ENCODE measurements at places on chromosomes 4 and X.

GRCh38 chr4:96916711-96917110 lies 1076.8 kb downstream of the PDHA2 start:
- DNase-seq, result peak; percentile 7

- DNase-seq, result no peak
These were observed 52.8 kb downstream of the NPFFR2 start for GRCh38 chr4:72084587-72085011.

DNA sequence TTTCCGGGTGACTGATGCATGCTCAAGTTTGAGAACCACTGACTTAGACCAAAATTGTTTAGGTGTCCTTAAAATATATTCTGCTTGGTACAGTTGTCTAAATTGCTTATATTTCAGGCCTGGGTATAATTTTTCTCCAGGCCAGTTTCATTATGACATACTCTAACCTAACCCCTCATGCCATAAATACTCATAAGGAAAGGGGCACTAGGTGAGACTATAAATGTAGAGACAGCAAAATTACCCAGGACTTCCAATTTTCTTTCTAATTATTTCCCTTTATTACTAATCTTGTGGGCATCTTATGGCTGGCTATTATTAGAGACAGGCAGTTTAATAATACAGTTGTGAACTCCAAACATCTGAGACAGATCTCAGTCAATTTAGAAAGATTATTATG lies 150.2 kb downstream of the RRAGB start:
- no peak for DNase-seq

DNA sequence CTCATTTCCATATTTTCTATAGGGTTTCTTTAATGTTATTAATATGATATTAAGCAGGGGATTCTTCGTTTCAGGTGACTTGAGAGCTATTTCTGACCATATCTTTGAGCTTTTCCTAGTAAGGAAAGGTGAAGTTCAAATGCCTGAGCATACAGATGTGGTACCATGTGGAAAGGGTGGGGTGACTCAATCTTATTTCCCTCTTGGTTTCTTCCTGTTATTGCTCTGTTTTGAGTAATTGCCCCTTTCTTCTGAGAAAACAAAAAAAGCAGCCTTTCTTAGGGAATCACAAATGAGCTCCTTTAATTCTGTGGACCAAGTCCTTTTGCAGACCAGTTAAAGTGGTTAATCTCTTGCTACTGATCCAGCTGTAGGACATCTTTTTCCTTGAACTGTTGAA lies 41.0 kb upstream of the AGA start:
- DNase-seq, result no peak

DNA sequence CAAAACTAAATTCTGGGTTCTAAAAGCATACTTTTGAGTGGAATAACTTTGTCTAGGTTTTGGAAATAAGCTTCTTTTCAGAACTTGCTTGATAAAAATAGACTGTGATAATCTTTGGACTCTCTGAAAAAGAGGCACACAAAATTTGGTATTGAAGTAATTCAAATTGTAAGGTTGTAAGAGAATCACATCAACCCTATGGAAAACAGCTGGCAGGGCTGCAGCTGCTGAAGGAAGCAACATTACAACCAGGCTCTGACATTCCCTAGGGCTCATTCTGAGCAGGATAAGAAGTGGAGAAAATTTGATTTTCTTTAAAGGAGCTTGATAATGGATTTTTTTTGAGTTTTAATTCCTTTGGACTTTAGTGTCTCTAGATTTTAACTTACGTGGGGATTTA lies 147.6 kb downstream of the FSTL5 start:
- no peak for DNase-seq

DNA sequence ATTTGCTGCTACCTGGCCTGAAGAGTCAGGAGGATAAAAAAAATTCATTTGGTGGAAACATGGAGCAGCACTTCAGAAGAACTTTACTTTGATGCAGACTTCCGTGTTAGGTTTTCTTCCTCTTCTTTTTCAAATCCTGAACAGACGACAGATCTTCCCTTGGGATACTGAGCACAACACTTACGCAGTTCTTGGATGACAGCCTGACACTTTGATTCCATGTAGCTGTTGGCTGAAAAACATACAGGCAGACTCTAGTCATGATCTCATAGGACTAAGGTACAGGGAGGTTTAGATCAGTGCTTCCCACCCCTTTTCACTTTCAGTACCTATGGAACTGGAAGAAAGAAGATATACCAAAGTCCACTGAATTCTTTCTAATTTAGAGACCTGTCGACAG lies 9.2 kb downstream of the CMC4 start:
- no peak for DNase-seq

- no peak for DNase-seq
These were observed 112.6 kb upstream of the PPARGC1A start for GRCh38 chr4:24002330-24002966.

DNA sequence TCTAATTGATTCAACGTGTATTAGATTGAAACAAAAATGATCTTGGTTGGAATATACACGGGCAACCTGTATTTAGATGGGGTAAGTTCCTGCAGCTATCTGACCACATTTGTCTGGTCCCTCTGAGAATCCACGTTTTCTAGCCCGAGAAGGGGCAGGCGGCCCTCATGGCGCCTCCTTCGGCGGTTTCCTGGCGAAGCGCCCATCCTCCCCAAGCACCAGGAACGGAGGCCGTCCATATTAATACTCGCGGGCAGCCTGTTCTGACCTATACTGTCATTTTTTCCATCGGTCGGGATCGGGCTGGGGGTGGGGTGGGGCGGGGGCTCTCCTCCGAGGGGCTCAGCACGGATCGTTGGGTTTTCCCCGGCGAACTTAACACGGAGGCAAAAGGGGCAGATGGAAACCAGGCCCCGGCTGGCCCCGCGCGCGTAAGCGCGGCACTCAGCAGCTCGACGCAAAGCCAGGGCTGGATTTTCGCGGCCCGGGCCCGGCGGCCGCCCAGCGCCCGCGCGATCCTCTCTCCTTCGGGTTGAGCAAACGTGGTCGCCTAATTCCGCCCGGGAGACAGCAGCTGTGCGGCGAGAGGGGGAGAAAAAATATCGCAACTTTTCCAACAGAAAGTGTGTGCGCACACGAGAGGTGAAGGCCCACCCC lies 77.2 kb upstream of the BCOR start:
- DNase-seq, result no peak

DNA sequence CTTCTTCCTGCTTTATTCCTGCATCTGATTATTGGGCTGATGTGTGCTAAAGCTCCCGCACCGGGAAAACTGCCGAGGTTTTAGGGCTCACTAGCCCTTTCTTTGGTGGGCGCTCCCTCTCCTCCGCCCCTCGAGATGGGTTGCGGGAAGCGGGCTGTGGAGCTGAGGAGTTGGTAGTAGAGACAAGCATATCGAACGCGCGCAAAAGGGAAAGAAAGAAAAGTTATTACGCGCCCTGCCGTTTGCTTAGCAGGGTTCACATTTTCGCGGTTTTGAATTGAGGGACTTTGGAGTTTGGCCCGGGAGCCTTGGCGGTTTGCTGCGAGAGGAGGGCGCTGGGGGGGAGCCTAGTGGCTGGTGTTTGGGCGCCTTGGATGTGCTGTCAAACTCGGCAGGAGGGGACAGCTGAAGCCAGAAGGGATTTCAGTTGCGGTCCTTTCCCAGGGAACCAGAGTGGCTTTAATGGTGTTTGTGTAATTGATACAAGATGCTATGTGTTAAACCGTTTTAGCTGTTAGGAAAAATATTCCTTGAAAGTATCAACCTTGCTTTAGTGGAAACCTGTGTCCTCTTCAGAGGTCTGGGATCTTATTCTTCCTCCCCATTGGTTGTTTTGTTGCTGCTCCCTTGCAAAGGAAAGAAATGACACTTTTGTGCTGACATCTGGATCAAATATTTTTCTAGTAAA lies 1.1 kb downstream of the GAB1 start:
- no peak for DNase-seq

DNA sequence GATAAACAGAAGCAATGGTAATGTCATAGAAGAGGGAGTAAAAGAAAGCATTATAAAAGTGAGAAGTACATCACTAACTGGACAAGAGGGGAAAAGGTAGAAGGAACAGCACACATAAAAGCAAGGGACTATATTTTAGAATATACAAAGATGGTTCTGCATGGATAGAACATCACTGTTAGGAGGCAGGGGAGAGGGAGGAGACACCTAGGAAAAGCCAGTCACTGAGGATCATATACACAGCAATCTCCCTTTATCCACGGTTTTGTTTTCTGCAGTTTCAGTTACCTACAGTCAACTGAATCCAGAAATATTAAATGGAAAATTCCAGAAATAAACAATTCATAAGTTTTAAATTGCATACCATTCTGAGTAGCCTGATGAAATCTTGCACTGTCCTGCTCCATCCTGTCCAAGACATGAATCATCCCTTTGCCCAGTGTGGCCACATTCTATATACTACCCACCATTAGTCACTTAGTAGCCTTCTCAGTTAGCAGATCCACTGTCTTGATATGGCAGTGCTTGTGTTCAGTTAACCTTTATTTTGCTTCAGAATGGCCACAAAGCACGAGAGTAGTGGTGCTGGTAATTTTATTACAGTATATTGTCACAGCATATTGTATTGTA lies 74.2 kb downstream of the PPA2 start:
- no peak for DNase-seq

GRCh38 chr4:189988877-189989431 lies 38.1 kb downstream of the FRG2 start:
- DNase-seq, result no peak

GRCh38 chr4:100539706-100540105 lies 21.9 kb upstream of the EMCN start:
- DNase-seq, result no peak

GRCh38 chrX:102341867-102342266 lies 94.9 kb downstream of the NXF2 start:
- no peak for DNase-seq

GRCh38 chr4:176308441-176308840 lies 11.3 kb upstream of the SPCS3 start:
- DNase-seq, result no peak

- DNase-seq, result no peak
These were observed 26.2 kb downstream of the FGFR3 start for GRCh38 chr4:1819284-1819683.

DNA sequence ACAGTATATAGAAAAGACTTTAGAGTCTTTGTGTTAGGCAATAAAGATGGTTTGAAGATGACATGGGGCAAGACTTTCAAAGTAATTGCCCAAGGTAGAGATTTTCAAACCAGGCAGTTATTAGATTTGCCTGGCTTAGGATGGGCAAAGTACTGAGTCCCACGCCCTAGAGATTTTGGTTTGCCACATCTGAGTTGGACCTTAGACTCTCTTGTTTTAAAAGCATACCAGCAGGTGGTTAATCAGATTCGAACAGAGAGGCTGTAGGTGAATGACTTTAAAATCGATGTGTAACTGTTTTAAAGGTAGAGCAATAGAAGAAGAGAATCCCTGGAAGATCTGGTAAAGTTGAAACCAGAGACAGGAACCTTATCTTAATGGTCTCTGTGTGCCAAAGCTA lies 121.5 kb downstream of the RAPGEF2 start:
- DNase-seq, result no peak

DNA sequence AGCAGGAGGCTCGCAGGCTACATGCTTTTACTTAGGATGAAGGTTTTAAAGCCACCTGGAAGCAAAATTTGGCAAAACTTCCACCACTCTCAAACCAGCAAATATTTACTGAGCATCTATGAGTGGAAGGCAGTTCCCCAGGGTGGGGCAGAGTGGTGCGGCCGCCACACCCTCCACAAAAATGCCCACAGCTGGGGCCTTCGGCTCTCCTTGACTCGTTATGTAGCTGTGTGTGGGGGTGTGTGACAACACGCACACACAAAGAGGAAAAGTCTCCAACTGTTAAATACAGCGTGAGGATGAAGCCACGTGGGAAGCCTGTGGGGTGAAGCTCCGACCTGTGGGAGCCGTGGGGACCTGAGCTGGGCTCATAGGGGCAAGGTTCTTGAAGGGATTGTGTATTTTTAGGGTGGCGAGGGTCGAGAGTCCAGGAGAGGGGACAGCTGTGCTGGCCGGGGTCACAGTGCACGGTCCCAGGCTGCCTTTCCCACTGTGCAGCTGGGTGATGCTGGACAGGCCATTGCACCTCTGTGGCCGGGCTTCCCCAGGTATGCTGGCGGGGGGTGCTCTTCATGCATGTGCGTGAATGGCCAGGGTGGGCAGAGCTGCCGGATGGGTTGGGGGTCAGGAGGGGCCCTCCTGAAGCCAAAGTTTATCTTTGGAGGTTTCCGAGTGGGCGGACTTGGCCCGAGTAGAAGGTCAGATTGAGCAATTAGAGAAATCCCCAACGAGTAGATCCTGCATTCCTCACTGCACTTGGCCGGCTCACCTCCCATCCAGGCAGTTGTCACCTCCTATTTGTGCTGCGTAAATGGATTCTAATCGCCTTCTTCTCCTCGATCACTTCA lies 25.4 kb downstream of the SORCS2 start:
- DNase-seq, result no peak

GRCh38 chr4:89528526-89529133 lies 221.0 kb upstream of the GPRIN3 start:
- no peak for DNase-seq

GRCh38 chr4:152255437-152255836 lies 280.5 kb downstream of the FBXW7 start:
- DNase-seq, result no peak

DNA sequence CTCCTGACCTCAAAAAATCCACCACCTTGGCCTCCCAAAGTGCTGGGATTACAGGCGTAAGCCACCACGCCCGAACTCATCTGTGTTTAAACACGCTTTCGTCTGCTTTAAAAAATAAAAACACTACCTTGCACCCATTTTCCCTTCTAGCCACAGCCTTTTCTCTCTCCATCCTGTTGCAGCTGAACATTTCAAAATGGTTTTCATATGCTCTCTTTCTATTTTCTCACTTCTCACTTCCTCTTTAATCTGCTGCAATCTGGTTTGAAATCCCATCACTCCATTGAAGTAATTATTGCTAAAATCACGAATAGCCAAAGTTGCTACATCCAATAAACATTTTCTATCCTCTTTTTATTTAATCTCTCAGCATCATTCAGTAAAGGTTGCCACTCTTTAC lies 70.0 kb downstream of the DCHS2 start:
- no peak for DNase-seq

GRCh38 chrX:79176028-79176427 lies 31.5 kb downstream of the GPR174 start:
- DNase-seq, result no peak

All from iPS DF 19.7 (cell line).